ENCODE measurements at places on chromosomes 7 and 10.

DNA sequence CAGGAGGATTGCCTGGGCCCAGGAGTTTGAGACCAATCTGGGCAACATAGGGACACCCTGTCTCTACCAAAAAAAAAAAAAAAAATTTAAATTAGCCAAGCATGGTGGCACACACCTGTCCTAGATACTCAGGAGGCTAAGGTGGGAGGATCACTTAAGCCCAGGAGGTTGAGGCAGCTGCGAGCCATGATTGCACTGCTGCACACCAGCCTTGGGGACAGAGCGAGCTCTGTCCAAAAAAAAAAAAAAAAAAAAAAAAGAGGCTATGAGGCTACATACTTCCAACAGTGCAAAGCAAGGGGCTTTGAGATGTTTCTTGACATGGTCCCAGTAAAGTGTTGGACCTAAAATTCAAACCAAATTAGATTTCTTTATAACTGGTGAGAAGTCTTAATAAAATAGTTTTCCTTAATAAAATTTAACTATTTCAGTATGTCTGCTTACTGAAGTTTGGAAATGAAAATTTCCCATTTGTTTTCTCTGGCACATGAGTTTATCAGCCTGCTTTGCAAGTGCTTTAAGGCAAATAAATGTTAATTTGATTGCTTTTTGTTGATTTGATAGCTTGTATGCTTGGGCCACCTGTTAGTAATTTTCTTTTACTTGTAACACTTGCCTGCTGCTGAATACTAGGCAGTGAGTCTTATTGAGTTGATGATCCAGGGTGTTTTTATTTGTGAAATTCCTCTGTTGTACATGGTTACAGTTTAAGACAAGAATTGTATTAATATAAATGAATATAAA, 16.1 kb downstream of the CALU start:
- DNase-seq, result no peak

- no peak for DNase-seq
Measured at GRCh38 chr10:80414142-80414895, 6.0 kb downstream of the PRXL2A start.

GRCh38 chr10:7400068-7400715, 10.6 kb downstream of the SFMBT2 start:
- DNase-seq, result no peak

- no peak for DNase-seq
Measured at GRCh38 chr7:27424749-27425148, 182.1 kb downstream of the EVX1 start.

- DNase-seq, result no peak
Measured at GRCh38 chr7:47327698-47328391, 254.1 kb downstream of the TNS3 start.

- no peak for DNase-seq
Measured at GRCh38 chr10:27719052-27719451, 26.6 kb downstream of the MKX start.

GRCh38 chr7:116339564-116339963, 129.2 kb downstream of the TES start:
- DNase-seq, result no peak

DNA sequence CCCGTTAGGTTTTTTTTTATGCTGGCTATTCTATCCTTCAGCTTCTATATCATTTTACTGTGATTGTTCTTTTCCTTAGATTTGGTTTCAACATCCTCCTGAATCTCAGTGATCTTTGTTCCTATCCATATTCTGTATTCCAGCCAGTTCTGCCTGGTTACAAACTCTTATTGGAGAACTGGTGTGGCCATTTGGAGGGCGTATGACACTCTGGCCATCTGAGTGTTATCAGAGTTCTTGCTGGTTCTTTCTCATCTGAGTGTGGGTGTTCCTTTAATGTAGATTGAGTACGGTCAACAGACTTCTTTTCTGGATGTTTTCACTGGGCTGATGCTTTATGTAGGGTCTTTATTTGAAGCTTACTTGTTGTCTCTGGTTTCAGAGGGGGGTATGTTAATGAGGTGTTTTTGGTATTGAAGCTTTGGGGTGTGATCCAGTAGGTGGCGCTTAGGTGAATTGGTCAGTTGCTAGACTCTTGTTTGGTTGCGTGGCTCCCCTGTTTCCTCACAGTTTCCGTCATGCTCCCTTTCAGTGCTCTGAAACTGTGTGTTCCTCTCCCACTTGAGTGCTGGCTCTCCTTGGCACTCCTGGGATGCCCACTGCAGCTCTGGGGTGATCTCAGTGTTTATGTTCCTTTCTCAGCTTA, 80.7 kb downstream of the FANK1 start:
- DNase-seq, result no peak

- no peak for DNase-seq
Measured at GRCh38 chr7:137235434-137235833, 108.1 kb downstream of the PTN start.

DNA sequence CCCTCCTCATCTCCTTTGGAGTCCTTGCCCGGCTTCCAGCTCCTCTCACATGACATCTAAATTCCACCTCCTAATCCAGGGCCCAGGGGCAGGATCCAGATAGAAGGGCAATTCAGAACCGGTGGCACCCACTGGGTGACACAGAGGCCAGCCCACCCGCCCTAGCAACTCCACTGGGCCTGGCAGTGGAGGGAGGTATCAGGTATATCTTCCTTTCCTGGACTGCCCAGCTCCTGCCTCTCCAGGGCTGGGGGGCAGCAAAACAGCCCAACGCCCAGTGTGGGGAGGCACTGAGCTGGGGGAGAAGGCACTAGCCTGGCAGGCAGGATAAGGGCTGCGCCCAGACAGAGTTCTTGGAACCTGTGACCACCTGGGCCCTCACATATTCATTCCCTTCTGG, 10.4 kb upstream of the TRIM8 start:
- DNase-seq, result no peak

DNA sequence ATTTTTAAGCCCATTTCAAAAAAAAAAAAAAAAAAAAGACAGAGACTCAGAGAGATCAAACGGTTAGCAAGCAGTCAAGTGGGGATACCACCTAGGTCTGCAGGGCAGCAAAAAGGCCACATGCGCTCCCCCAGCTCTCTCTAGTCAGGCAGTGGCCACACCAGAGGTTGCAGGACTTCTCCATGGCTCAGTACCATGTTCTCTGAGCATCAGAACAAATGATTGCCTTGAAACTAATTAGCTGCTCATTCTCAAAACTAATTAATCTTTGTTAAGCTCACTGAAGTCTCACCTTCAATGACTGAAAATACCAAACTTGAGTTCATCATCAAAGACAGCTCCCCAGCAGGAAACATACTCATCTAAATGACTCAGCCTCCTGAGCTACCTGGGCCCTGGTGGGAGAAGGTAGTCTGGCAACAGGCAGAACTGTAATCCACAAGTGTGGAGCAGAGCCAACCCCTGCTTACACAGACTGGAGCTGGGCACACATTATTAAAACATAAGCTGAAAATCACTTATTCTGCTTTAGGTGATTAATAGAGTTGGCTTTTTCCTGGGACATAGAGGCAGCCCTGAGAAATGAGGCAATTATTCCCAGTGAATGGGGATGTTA, 319.6 kb downstream of the GRID1 start:
- DNase-seq, result no peak

DNA sequence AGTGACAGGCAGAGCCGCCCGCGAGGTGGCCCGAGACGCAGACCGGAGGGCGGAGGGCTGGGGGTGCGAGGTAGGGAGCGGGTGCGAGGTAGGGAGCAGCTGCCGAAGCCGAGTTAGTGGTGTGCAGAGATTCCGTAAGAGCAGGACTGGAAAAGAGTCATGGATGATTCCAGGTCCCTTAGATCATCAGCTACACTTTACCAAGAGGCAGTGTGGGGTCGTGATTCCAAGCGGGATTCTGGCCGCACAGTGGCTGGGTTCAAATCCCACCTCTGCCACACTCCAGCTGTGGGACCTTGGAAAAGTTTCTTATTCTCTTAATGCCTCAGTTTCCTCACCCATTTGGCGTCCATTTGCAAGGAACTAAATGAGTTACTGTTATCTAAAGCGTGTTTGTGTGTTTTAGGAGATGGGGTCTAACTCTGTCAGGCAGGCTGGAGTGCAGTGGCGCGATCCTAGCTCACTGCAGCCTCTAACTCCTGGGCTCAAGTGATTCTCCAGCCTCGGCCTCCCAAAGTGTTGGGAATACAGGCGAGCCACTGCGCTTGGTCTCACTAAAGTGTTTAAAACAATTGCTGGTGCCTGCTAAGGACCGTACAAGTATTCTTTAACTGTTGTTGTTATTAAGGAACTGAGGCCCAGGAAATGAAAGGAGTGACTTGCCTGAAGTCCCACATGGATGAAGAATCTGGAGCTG, 1.1 kb downstream of the NDUFB2 start:
- DNase-seq, result no peak

DNA sequence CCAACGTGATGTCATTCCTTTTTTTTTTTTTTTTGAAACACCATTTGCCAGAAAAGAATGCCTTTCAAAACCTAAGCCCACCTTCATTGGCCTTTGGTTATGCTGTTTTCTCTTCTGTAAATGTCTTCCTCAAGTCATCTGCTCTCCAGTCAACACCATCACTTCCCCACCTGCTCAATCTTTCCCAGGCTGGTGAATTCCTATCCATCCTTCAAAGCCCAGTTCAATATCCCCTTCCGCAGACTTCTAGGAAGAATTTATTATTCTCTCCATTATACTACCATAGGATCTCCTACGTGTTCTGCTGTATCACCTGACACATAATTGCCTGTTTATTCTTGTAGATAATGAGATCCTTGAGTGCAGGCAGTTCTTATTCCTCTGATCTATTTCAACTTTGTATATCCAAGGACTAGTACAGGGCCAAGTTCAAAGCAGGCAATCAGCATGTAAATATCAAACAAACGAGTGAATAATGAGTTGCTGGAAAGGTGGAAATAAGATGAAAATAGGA, 73.5 kb upstream of the PRR15 start:
- no peak for DNase-seq

DNA sequence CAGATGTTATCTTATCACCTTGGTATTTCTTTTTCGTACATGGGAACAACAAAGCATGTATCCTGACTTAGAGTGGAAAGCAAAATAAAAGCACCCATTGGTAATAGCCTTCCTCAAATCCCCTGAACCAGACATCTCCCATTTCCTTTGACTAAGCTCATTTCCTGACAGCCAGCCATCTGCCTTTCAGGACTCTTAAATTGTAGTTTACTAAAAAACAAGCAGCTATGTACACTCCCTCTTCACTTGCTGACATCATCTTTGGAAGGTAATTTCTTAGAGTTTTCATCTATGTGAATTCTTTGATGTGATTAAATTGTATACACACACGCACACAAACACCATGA, 40.7 kb downstream of the ARL4A start:
- no peak for DNase-seq

DNA sequence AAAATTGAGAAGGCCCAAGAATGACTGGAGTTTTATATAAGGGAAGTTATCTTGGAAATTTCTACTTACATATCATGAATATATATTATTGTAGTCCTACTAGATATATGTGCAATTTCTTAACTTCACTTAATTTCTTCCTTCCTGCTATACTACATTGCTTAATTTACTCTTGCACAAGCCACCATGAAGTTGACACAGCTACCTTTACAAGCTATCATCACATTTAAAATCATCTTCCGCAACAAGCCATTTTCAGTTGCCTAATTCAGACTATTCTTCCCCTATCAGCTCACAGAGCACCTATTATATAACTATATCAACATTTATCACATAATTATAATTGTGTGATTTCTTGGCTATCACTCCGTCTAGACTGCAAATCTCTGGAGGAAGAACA, 418.4 kb downstream of the PARD3 start:
- DNase-seq, result no peak

- DNase-seq, result no peak
Measured at GRCh38 chr10:27344568-27345454, 104.2 kb upstream of the ACBD5 start.

DNA sequence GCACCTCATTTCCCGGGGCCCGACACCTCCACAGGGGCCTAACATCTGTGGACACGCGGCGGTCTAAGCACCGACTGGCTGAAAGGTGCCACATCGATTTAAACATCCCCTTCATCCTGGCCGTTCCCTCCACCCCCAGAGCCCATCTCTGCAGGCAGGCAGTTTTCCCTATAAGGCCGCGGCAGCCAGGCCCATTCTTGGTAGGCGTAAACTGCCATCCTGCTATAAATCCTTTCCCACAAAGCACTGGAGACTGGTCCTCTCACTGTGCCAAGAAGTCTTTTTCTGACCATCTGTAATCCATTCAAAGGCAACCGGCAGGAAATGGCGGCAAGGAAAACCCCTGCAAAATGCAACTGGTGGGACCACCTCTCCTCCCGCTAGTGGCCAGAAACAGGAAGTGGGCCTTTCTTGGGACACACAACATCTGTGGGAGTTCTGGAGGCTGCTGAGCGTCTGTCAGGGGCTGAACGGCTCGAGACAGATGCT, 22.4 kb downstream of the ATXN7L1 start:
- no peak for DNase-seq

- DNase-seq, result no peak
Measured at GRCh38 chr10:30786131-30786530, 156.6 kb upstream of the LYZL2 start.

DNA sequence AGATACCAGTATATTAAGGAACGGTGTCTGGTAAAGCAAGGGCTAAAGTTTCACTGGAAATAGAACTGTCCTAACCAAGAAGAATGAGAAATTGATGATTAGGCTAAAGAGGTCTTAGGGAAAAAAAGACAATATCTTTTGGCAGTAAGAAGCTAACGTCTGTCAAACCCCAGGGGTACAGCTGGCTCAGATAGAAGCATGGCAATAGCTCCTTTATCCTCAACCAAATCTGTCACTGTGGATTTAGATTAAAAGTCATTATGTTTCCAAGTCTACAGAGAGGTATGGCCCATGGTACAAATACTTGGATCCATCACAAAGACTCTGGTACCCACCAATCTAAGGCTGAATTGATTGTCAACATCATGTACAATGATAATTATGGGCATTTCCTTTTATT, 8.6 kb upstream of the SLC16A9 start:
- DNase-seq, result no peak

- DNase-seq, result no peak
Measured at GRCh38 chr7:157233677-157234076, 95.0 kb downstream of the UBE3C start.

GRCh38 chr10:128027822-128028507, 98.3 kb downstream of the MKI67 start:
- DNase-seq, result no peak

DNA sequence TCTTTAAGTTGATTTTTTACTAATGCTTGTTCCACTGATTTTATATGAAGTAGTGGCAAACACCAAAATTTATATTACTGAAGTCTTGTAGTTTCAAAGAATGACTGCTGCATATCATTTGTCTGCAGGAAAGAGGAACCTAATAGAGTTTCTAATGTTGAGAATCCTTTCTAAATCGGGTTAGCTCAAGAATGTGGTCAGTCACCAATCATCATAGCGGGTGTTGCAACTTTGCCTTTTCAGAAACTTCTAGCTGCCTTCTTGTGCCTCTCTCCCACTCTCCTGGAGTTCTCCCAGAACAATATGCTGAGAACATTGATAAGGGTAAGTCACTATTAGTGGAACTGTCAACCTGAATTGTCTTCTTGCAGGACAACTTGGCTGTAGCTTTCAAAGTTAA, 524.8 kb upstream of the SORCS1 start:
- no peak for DNase-seq

DNA sequence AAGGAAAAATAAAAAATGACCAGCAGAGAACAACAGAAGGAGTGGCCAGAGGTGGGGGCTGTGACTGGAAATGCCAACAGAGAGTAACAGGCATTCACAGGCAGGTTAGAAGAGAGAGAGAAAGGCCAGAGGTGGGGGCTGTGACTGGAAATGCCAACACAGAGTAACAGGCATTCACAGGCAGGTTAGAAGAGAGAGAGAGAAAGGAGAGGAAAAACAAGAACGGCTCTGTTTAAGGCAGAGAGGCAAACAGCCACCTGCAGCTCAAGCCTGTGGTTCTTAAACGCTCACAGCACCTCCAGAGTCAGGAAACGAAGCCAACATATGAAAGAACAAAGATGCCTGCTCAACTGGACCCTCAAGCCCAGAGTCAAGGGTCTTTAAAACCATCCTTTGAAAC, 39.5 kb upstream of the DGKI start:
- no peak for DNase-seq

Measured in activated CD4-positive, alpha-beta T cell treated with anti-CD3 and anti-CD28 coated beads, Interleukin-2, amount 50 U/mL, for 1 hour (primary cell).